ENCODE measurements at places on chromosomes 13 and 19.

DNA sequence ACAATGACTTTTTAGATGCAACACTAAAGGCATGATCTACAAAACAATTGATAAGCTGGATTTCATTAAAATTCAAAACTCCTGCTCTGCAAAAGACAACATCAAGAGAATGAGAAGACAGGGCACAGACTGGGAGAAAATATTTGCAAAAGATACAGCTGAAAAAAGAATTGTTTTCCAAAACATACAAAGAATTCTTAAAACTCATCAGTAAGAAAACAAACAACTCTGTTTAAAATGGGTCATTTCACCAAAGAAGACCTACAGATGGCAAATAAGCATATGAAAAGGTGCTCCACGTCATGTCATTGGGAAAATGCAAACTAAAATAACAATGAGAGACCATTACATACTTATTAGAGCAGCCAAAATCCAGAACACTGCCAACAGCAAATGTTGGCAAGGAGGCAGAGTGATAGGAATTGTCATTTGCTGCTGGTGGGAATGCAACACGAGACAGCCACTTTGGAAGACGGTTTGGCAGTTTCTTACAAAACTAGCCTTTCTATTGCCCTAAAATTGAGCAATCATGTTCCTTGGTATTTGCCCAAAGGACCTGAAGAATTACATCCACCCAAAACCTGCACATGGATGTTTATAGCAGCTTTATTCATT lies 39.2 kb downstream of the FLT1 start:
- DNase-seq = no peak

GRCh38 chr13:98556968-98557631 lies 19.8 kb downstream of the STK24 start:
- no peak for DNase-seq

- DNase-seq = no peak
Observed at GRCh38 chr13:40494513-40494912, 171.9 kb downstream of the FOXO1 start.

DNA sequence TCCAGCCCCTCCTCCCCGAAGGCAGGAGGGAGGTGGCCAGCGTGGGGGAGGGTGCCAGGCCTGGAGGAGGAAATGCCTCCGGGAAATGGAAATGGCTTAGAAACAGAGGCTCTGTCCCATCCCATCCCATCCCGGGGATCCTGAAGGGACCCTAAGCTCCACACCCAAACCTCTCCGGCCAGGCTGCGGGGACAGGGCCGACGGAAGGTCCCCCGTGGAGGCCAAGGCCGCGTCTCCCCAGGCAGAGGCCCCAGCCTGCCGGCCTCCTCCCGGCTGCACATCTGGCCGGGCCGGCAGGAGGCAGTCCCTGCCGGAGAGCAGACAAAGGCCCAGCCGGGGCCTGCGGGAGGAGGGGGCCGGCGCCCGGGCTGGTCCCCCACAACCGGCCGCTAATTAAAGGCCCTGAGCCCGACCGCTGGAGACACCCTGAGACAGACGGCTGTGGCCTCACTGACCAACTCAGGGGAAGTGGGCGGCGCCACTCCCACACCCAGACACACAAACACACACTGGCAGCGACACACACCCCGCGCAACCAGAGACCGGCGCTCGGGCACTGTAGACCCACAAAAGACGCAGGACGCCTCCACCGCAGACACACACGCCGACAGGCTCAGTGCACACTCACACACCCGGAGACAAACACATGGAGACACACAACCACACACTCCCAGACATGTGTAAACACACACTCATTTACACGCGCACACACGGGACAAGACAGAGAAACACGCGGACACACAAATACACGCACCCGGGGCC lies 1.1 kb downstream of the ADAMTS10 start:
- peak; percentile 67 for DNase-seq
